ENCODE measurements at places on chromosomes 3 and 15.

DNA sequence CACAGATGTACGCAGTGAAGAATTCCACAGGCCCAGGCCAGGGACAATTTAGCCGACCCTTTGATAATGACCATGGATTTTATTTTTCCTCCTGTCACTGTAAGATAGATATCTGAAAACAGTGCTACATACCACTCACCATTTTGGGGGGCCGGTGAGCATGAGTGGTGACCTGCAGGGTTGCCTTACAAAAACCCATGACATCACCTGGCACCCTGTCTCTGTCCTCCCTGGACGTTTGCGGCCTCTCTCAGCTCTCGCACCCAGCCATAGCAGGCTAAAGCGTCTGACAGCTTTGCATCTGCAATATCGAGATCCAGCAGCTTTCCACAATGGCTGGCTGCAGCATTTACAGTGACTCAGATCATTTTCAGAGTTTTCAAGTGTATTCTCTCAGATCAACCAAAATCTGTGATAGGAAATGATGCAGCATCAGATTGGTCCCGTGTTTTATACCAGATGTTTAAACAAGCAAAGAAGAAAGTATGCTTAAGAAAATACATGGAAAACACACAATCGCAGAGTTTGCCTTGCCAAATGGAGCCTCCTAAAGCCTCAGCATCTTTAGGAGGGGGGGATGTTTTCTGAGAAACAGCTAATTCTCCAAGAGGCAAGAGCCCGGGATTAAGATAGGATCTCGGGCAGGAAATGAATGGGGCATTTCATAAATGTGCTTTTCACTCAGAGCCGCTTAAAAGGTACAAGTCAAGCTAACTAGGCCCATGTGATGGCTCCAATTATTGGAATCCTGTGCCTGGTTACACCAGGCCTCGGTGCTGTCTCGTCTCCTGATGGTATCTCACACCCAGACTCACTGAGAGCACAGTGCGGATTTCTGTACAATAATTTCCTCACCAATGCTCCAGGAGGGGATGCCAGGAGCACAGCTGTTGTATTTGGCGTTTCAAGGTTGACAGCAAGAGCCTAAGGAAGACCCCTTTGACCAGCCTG lies 257.3 kb downstream of the XXYLT1 start:
- DNase-seq = no peak

DNA sequence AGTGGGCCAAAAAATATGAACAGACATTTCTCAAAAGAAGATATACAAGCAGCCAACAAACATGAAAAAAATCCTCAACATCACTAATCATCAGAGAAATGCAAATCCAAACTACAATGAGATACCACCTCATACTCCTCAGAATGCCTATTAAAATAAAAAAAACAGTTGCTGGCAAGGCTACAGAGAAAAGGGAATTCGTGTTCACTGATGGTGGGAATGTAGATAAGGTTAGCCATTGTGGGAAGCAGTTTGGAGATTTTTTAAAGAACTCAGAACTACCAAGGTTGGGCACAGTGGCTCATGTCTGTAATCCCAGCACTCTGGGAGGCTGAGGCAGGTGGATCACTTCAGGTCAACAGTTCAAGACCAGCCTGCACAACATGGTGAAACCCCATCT lies 27.8 kb upstream of the C15orf40 start:
- DNase-seq = no peak

DNA sequence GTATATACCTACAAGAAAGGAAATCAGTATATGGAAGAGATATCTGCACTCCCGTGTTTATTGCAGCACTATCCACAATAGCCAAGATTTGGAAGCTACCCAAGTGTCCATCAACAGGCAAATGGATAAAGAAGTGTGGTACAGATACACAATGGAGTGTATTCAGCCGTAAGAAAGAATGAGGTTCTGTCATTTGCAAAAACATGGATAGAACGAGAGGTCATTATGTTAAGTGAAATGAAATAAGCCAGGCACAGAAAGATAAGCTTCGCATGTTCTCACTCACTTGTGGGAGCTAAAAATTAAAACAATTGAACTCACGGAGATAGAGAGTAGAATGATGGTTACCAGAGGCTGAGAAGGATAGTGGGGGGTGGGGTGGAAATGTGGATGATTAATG lies 53.1 kb downstream of the FAM81A start:
- DNase-seq = no peak

DNA sequence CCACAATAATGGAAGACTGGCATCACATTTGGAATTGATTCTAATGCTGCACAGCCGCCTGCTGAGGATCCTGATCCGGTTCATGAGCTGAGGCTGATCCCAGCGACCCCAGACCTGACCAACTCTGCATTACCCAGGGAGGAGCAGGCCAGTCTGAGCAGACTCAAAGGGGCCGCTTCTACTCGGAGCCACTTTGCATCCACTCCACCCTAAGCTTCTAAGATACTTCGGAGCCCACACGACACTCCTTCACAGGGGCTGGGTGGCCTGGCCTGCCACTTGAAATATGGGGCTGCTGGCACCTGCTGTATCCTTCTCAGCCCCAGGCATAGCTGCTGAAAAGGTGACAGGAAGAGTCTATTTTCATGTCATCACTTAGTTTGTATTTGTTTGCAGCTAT lies 33.2 kb upstream of the NSMCE3 start:
- no peak for DNase-seq

DNA sequence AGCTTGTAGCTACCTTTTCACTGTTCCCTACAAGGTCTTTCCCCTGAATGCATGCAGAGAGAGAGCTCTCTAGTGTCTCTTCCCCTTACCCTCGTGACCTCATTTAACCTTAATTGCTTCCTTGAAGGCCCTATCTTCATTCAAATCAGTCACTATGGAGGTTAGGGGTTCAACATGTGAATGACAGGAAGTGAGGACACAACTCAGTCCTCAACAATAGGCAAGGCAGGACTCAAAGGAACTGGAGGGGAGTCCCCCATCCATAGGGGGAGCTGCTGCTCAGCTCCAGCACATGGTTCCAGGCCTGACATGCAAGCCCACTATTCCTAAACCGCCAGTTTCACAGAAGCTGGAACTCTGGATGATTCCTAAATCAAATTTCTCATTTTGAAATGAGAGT lies 33.8 kb upstream of the GYG1 start:
- DNase-seq = no peak

- no peak for DNase-seq
These were observed 35.6 kb downstream of the AMOTL2 start for GRCh38 chr3:134338516-134339261.

DNA sequence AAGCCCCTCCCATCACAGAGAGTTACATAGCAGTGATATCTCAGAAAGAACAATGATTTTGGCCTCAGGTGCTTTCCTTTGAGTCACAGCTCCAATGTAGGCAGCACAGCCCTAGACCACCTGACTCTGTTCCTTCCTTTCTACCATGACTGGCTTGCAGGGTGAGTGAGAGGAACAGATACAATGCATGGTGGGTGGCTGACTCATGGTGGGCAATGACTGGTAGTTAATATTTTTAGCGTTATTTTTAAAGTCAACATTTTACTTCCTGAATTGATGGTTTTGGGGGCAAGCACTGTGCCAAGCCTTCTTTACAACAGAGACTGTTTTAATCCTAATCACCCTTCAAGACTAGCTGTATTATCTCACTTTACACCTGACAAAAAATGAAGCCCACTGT lies 32.8 kb upstream of the ST3GAL6 start:
- no peak for DNase-seq

DNA sequence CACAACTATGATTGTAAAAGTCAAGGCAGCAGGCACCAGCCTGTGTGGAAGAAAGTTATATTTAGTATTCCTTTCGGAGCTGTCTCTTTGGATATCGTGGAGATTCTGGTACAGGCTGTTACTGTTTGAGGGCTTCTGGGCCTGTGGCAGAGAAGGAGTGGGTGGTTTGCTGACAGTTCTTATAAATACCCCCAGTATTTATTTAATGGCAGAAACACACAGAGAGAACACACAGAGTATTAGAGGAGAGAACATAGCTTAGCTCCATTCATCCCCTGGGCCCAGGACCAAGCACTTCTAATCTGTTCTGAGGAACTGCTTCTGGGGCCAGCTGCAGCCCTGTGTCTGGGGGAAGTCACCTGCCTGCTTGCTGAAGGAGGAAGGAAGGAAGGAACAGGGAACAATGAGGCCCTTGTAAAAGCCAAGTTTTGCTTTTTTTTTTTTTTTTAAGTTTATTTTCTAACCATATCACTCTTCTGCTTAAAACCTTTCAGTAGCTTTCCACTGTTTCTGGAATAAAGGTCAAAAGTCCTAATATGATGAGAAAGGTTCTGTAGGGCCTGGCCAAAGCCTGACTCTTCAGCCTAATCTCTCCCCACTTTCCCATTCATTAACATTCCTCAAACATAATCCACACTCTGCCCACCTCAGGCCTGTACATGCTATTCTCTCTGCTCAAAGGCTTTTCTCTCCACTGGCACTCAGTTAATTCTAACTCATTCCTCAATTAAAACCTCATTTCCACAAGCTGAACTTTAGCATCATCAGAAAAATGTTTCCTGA lies 11.8 kb upstream of the PP2D1 start:
- no peak for DNase-seq

- peak; percentile 77 for DNase-seq
These were observed at the start of gene STARD5 for GRCh38 chr15:81323944-81324881. Gene STARD5, minus strand, starts transcription at chr15:81324141. Its CDS starts 42 bp downstream, at chr15:81324099.

- no peak for DNase-seq
These were observed 72.7 kb downstream of the GREM1 start for GRCh38 chr15:32790352-32790999.

- DNase-seq = no peak
These were observed 169.7 kb downstream of the PLCL2 start for GRCh38 chr3:17054301-17054981.

DNA sequence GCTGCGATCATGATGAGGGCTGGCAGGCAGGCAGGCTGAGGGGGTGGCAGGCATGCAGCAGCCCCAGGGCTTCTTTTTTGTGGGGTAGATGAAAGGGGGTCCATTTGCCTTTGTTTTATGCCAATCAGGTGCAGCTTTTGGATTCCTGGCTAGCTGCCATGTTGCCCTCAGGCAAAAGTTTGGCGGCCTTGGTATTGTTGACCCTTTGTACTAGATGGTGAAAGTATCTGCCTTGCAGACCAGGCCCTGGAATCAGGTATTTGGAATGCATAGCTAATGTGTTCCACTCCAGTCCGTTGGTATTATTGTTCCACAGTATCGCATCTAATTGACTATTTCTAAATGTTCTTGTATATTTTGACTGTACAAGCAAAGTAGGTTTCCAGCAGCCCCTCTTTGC lies 35.0 kb downstream of the EEFSEC start:
- no peak for DNase-seq

DNA sequence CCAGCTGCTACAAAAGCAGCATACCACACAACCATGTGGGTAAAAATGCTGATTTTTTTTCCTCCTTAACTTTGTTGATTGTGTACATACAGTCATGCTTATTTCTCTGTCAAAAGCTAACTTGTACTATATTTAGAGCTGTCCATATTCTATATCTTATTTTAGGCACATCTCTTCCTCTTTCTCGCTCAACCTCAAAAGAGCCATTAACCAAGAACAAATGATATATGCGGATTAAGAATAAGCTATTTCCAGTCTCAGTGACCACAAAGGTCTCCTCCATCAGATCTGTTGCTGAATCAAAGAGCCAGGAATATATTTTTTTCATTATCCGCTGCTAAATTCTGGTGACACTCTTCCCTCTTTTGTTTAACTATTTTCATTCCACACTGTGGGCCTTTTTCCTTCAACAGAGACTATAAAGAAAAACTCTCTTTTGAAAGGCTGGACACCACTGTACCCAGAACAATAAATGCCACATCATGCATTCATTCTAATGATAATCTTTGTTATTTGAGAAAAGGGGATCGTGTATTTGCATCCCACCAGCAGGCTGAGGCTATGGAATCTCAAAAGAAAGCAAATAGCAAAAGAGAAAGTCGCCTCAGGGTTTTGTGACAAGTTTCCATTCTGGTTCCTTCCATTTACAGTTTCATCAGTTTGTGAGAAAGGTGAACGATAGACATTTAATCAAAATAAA lies 8.0 kb downstream of the TMEM212 start:
- DNase-seq = no peak

- DNase-seq = no peak
These were observed 29.2 kb downstream of the PDHB start for GRCh38 chr3:58404396-58404795.

All from NCI-H2107 (cell line).